ENCODE measurements at places on chromosomes 5 and 9.

DNA sequence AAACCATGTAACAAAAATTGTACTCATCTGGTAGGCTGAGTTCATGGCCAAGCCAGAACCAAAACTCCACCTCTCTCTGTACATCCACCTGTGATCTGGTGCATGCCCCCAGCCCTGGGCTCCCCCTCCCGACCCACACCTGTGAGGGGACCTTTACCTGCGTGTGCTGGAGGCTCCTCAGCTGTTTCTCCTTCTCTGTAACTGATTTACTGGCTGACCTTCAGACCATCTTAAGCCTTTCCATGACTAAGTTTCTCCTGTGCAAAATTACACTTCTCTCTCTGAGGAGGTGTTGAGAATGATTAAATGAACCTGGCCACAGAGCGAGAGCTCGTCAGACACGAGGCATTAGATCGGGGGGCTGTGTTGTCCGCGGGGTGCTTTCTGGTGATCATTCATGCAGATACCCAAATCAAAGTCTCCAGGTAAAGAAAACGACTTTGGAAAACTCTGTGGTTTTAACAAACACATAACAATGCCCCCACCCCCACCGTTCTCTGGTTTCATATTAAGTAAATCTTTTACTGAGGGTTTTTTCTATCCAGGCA lies 136.4 kb downstream of the SEMA5A start:
- DNase-seq = no peak

DNA sequence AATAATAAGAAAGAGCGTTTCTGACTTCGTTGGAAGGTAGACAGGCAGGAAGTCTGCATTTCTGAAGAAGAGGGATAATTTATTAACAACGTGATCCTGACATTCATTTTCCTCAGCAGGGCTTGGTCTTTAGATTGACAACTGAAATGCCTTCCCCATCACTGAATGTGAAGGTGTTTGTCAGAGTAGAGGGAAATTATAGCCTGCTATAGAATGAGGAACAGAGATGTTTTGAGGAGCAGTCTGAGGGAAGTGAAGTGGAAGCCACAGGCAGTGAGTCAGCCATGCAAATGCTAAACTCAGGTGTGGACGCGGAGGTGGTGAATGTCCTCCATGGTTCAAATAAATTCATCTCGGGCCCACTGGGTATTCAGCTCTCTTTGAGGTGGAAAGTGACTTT lies 30.5 kb downstream of the C7 start:
- no peak for DNase-seq

- DNase-seq = no peak
Observed at GRCh38 chr9:88995627-88996026, 4.4 kb downstream of the S1PR3 start.

DNA sequence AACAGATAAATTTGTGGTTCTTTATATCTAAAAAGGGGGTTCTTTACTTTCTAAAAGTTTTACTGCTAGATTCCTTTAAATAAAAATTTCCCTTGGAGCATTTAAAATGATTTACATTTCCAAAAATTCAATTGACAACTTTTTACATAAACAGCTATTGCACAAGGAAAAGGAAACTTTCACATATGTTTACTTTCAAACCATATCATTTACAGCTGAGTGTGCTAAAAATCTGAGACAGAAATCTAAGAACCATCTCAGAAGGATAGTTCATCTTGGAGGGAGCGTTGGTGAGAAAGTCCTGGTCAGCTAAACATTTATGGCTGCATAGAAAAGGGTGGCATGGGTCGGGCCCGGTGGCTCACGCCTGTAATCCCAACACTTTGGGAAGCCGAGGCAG lies 235.4 kb downstream of the DTWD2 start:
- DNase-seq = no peak

- no peak for DNase-seq
Observed at GRCh38 chr5:88674356-88675167, 208.4 kb downstream of the MEF2C start.

DNA sequence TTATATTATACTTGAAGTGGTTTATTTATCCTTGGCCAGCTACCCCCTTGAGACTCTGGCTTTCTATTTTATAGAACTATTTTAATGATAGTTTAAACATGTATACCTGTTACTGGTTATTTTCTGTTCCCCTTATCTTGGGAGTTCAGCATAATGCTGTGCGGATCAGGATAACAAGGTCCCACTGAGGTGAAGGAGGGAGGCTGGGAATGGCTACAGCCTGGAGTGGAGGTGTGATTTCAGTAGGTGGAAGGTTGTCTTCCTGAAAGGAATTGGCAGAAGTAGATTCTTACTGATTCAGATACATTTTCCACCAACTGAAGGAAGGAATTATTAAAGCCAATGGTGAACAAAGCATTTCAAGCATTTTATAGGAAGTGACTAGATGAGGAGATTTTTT lies 38.9 kb downstream of the PAM start:
- no peak for DNase-seq

DNA sequence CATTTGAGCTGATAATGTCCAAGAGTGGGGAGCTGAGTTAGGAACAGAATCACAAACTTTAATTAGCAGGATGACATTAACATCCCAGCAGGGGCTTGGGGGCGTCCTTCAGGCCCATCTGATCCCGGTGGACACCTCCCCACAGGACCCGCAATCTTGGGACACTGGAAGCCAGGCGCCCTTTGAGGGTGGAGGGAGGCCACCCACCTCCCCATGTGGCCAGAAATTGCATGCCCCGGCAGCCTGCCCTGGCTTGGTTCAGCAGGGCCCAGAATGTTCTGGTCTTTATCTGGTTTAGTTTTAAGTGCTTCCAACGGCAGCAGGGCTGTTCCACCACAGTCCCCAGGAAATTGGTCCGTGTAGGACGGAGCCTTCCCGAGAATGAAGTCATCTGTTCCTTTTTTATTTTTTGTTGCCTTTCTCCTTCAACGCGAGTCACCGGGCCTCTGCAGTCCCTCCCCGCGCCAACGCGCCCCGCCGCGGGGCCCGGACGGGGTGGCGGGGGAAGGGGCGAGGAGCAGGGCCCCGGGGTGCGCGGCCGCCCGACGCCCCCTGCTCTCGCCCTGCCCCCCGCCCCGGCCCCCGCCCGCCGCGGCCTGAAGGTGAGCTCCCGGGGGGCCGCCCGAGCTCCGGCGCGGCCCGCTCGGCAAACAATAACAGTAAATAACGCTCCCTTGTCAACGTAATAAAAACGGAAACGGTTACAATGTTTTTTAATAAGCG lies 207.9 kb downstream of the C9orf50 start:
- DNase-seq = peak; percentile 43

DNA sequence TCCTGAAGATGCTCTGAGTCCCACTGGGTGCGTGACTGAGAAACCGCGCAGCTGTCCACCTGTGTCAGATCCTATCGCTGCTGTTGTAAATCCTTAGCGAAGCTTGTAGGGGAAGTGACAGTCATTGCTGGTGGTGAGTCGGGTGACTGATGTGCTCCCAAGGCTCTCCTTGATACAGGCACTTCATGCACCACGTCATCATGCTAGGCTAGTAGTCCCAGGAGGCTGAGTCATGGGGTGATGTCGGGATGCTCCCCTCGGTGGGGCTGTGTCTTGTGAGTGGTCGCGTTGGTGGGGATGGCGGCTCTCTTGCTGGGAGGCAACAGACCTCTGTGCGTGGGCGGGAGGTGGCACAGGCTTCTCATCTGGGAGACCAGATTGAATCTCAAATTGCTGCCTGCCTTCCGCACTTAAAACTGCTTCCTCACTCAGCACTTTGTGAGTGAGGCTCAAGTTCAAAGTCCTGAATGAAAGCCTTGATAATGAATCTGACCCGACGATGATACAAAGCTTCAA lies 84.7 kb downstream of the CSNK1A1 start:
- no peak for DNase-seq

DNA sequence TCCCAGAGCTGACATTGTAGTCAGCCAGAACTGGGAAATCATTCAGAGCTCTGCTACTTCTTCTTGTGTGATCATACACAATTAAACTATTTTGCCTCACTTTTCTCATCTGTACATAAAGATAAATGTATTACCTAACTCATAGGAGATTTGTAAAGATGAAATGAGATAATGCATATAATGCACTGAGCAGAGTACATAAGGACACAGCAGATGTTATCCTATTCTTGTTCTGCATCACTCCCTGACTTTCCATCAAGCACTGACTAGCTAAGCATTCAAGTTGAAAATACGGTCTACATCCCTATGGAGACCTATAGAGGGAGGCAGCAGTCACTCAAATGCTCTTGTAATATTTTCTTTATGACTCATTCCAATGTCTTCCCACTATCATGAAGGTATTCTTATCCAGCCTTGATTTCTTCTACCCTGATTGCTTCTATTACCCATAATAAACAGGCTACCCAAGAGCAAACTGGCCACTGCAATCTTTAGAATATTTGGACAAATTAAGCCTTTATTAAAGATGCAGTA lies 16.3 kb upstream of the PRR16 start:
- no peak for DNase-seq

DNA sequence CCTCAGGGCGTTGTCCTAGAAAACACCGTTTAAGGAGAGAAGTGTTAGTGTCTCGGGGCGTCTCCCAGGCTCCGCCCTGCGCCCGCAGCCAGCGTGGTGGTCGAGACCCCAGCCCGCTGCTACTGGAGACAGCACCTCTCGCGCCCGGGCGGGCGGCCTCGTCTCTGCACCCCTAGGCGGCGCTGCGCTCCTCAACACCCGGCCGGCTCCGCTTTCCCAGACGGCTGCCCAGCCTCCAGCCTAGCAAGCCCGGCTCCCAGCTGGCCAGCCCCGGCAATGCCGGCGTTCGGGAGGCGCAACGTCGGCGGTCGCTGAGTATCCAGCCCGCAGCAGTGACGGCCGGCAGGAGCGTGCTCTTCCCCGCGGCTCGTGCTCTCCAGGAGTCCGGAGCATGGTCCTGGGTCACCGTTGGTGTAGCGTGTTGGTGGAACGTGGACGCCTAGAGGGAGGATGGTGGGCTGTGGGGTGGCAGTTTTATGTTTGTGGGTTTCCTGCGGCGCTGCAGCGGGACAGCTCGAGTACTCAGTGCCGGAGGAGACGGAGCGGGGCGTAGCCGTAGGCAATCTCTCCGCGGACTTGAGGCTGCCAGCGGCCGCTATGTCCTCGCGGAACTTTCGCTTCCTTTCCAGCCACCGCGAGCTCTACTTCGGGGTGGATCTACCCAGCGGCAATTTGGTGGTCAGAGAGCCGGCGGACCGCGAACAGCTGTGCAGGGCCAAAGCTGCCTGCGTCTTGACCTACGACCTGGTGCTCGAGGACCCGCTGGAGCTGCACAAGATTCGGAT lies 536 bp downstream of the PCDHAC1 start:
- DNase-seq = no peak

DNA sequence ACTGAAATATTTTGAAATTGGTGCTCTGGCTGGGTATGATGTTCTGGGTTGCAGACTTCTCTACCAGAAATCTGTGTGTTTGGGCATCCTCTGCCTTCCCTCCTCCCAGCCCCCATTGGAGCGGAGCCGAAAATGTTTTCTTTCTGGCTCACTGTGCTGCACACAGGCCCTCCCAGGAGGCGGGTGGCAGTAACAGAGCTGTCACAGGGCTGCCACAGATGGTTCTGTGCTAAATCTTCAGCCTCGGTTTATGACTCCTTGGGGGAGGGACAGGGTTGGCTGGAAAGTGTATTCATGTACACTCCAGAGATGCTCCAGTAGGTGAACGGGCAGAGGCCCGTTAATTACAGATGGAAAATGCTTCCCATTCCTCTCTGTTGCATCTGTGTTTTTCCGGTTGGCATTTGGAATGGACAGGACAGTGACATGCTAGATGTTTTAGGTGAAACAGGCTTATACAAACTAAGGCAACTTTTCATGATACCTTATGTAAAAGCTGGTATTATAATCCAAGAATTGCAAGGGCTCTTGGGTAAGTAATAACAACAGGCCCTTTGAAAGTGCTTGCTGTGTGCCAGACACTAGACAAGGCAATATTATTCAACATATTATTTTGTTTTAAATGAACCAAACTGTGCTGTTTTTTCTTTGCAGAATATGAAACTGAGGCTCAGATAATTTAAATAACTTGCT lies 180.2 kb downstream of the ADCY2 start:
- DNase-seq = no peak

- DNase-seq = no peak
Observed at GRCh38 chr5:124461941-124462340, 284.5 kb downstream of the ZNF608 start.

- no peak for DNase-seq
Observed at GRCh38 chr9:106283769-106284168, 579.2 kb upstream of the ZNF462 start.

DNA sequence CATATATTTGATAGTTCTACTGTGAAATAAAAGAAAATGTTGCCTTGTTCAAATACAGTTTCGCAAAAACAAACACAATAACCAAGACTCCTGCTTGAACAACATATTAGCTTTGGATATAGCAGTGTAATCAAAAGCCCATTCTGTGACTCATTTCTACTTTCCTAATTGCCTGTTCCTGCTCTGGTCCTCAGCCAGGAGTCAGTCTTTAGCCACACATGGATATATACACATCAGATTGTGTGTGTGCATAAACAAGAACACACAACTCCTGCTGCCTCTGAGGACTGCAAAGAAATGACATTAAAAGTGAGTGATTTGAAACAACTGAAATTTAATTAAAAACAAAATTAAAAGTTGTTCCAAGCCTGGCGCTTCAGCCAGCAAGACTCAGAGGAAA lies 334.8 kb downstream of the TRIM32 start:
- DNase-seq = no peak

- no peak for DNase-seq
Observed at GRCh38 chr9:125125523-125125922, 17.8 kb downstream of the SCAI start.

DNA sequence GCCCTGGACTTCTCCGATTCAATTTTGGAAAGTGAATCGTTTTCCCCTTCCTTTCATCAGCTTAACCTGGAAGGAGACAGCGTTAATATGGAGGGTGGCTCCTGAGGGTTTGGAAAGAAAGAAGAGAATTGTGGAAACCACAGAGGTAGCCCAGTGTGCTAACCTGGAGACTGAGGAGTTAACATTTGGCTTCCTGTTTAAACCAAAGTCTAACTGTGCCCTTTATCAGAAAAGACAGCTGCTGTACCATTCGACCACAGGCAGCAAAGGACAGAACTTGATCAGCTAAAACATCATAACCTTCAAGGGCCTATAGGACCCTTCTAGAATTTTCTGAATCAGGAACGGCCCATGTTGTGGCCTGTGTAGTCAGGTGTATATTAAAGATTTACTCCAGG lies 735 bp downstream of the IDNK start:
- DNase-seq = no peak

GRCh38 chr5:144405991-144406390 lies 235.3 kb downstream of the KCTD16 start:
- DNase-seq = no peak

GRCh38 chr5:149486726-149487635 lies 64.3 kb downstream of the CSNK1A1 start:
- DNase-seq = no peak

- DNase-seq = no peak
Observed at GRCh38 chr5:35374584-35374983, 144.3 kb upstream of the PRLR start.

DNA sequence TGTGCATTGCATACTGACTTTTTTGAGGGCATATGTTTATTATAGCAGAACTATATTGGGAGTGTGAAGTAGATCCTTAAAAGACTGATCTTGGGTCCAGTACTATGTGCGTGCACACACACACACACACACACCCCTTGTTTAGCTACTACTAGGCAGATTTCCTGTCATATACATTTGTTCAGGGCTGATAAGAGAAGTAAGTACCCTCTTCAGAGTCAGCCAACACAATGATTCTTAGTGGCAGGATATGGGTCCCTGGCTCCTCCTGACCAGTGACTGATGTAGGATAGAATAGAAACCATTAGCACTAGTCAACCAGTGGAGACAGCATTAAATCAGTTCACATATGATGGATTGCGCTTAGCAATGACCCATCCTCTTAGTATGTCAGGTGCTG lies 76.2 kb upstream of the MIER3 start:
- no peak for DNase-seq

Measured in activated T-helper 9 cell treated with anti-CD3 and anti-CD28 coated beads, Interleukin-2, amount 50 U/mL, for 16 hours (primary cell).